Activated T-helper 1 cell treated with anti-CD3 and anti-CD28 coated beads, Interleukin-2, amount 50 U/mL, for 16 hours (primary cell): ENCODE measurements at places on chromosomes 3 and 15.

GRCh38 chr3:29335943-29336342 lies 55.1 kb downstream of the RBMS3 start:
- no peak for DNase-seq

- DNase-seq, result no peak
Observed at GRCh38 chr3:115062412-115062956, 84.6 kb downstream of the ZBTB20 start.

- DNase-seq, result no peak
Observed at GRCh38 chr3:38130631-38131065, 6.3 kb downstream of the ACAA1 start.

DNA sequence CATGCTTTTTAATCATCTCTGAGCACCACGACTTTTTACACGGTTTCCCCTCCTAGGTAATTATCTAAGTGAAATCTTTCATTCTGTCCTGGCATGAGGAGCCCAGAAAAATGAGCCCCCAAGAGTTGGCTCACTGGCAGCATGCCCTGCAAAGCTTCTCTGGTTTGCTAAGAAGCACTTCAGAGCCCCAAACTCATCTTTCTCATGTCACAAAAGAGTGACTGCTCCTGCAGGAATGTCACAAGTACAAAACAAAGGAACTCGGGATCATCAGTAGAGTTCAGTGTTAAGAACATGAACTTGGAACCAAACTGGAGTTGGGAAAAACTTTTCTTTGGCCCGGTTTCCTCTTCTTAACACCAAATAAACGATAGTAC lies 123.9 kb downstream of the FOXB1 start:
- no peak for DNase-seq

DNA sequence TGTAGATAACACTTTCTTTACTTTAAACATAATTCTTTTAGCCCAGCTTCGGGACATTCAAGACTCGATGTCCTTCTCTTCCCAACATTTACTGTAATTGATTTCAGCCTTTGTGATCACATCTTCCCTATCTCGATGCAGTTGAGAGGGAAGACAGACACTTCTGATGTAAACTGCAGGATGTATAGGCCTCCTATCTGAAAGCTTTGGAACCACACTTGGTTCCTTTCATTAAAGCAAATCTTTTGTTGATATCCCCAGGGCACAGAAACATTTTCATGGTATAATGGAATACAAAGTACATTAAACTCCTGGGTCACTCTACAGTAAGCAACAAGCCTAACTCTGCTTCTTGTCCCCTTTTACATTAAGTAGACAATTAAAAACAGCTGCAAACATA lies 6.4 kb downstream of the GRM7 start:
- DNase-seq, result no peak

- no peak for DNase-seq
Observed at GRCh38 chr3:160643994-160644393, 33.0 kb upstream of the ARL14 start.

DNA sequence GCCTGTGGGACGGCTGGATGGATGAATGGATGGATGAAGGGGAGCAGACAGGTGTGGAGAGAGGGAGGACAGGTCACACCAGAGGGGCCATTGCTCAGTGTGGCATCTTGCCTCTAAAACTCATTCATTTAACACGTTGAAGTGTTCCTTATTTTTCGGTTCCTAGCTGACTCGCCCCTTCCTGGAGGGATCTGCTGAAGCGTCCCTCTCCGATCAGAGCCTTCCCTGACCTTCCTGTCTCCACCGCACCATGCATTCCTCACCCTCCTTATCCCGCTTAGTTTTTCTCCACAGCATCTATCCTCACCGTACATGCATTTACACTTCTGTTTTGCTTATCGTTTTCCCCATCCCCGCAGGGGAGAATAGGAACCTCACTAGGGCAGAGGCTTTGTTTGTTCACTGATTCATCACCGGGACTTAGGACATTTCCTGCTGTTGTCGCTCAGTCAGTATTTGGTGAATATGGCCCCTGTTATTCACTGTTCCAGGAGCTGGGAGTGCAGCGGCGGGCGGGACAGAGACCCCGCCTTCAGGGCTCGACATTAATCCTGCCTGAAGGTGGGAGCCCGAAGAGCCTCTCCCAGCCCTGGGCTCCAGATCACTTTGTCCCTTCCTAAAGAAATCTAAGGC lies 32.0 kb downstream of the FOXL2 start:
- no peak for DNase-seq

- peak; percentile 69 for DNase-seq
Observed at GRCh38 chr3:46866720-46867549, 3.7 kb upstream of the MYL3 start.

- DNase-seq, result no peak
Observed at GRCh38 chr3:187994221-187995042, 159.5 kb upstream of the LPP start.

GRCh38 chr15:91909574-91909973 lies 56.1 kb downstream of the SLCO3A1 start:
- DNase-seq, result no peak

DNA sequence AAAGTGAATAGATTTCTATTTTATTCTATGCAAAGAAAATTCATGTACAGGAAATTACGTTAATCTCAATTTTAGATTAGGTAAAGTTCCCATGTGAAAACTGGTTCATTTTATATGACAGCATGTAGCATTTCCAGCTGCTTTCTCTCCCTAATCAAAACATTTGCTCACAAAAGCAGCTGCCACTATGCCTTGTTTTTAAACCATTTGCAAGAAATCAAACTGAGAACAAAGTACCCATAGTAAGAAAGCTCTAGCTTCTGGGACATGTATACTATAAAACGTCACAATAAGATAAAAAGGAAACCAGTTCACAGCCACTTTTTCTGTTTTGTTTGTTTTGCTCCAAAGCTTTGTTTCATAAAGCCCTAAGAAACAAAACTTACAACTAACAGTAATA lies 5.0 kb upstream of the CRYBG3 start:
- DNase-seq, result no peak

GRCh38 chr3:12444582-12445471 lies 39.5 kb upstream of the TSEN2 start:
- DNase-seq, result no peak

GRCh38 chr3:195274259-195274966 lies 3.5 kb upstream of the XXYLT1 start:
- no peak for DNase-seq
